Activated T-cell treated with anti-CD3 and anti-CD28 coated beads for 24 hours (primary cell): ENCODE measurements at places on chromosomes 2 and 18.

- DNase-seq, result no peak
Observed at GRCh38 chr2:210496512-210496911, 20.0 kb upstream of the LANCL1 start.

DNA sequence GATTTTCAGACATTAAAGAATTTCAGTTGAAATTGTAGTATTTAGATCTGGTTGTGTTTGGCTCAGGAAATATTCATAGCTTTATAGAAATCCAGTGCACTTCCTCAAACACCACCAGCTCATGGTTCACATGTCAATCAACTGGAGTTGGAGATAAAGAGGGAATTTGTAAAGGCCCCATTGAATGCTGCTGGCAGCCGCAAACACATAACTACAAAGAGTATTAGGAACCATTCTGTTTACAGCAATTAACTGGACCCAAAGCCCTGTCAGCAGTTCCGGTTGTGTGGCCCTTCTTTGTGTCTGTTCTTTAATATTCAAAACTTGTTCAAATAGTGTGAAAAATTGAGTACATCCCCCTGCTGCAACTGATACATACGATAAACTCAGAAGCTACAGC is 107.4 kb upstream of the LRRTM4 start:
- no peak for DNase-seq

DNA sequence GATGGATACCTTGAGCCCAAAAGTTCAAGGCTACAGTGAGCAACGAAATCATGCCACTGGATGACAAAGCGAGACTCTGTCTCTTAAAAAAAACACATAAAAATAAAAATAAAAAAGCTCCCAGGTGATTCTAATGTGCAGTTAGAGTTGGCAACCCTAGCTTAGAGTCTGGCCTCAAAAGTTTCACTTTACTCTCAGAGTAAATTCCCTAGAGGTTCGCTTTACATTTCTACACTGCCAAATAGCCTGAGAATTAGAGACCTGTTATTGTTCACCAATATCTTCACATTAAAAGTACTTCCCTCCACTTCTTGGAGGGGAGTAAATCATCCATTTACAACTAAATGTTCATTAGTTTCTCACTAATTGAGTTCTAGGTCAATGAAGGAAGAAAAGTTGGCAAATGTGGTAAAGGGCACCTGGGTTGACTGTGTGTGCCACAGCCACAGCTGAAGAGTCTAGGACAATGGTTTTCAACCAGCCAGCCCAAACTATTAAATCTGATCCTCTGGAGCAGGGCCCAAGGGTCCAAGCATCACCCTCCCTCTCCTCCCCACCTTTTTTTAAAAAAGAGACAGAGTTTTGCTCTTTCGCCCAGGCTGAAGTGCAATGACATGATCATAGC is 15.2 kb upstream of the TMEM37 start:
- DNase-seq, result no peak

DNA sequence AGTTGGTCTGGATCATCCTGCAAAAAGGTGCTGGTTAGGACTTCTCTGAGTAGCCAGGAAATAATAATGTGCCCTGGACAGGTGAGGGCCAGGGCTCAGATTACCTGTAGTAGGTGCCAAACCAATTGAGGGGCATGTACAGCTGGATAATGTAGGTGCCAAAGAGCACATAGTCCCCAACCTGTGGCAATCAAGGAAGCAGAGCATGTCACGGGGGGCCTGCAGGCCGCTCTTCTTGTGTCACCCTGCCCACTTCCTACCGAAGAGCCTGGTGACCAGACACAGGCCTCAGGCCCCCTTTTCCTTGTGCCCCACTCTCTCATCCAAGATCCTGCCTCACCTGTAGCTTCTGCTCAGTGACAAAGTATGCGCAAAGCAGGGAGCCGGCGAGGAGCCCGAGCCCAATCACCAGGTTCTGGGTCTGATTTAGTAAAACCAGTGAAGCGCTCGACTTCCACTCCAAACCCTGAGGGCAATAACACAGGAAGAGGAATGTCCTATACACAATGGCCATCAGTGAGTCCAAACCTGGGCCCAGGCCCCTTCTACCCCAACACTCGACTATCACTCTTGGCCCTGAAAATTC is 5.2 kb downstream of the ABCB6 start:
- no peak for DNase-seq

GRCh38 chr2:131580187-131580586 is 52.5 kb downstream of the CCDC74A start:
- no peak for DNase-seq

DNA sequence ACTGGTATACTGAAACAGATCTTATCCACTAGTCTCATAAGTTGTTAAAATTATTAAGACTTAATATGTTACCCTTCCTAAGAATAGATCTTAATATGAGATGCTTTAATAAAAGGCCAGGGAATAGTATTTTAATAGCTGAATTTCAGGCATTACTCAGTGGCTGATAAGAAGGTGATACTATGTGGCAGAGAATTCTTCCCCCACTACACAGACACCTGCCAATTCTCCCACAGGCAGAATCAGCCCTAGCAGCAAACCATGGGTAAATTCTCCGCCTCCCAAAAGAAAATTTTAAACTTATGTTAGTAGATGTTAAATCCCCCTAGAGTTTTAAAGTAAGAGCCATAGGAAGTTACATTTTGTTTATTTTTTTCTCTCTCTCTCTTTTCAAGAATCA is 888.8 kb downstream of the LRP1B start:
- DNase-seq, result no peak

DNA sequence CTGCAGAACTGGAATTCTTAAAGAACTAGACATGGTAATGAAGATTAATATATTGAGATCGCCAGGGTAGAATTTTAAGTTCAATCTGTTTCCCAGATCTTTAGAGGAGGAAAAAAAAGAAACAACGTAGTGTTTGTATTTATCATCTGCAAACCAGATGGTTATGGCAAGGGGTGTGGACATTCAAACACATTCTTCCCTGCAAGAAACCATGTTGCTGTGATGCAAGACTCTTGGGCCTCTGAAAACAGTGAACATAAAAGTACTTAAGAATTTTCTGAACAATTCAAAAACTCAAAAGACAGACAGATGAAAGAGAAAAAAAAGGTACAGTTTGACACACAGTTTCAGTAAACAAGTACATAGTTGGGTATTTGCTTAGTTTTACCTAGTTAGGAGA is 35.6 kb downstream of the COL5A2 start:
- no peak for DNase-seq
